Right renal pelvis (tissue), 4 donors: ENCODE measurements at places on chromosomes 6 and 20.

- no peak for DNase-seq
These were observed 6.0 kb downstream of the DDX43 start for GRCh38 chr6:73400656-73401055.

DNA sequence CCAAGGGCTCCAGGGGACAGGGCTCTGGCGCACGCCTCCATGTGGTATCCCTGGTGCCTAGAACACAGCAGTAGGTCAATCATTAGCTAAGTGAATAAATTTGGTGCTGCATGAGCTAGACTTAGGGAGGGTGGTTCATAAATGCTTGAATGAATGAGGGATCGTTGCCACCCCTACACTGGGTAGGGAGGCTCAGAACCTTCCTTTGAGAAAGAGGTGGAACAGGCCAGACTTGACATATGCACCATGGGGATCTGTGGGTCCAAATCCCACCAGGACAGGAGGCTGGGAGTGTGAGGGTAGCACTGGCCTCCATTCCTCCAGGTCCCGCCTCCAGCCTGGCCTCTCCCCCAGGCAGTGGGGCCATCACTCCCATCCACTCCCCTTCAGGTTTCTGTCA is 13.8 kb downstream of the TEAD3 start:
- DNase-seq = no peak

DNA sequence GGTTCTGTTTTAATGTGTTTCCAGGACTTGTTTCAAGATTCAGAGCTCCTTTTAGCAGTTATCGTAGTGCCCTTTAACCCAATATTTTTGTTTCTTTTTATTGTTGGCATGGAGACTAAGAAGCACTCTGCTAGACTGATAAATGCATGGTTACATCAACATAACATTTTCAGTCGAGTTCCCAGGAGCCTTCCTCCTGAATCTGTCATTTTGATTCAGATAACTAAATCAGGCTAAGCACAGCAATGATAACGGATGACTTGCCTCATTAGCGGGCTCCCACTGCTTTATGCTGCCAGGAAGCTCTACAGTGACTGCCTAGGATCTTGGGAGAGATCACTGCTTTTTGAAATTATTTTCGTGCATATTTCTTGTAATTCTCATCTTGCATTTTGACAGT is 772.8 kb upstream of the GJE1 start:
- no peak for DNase-seq

GRCh38 chr20:22352019-22352418 is 232.4 kb downstream of the FOXA2 start:
- no peak for DNase-seq

DNA sequence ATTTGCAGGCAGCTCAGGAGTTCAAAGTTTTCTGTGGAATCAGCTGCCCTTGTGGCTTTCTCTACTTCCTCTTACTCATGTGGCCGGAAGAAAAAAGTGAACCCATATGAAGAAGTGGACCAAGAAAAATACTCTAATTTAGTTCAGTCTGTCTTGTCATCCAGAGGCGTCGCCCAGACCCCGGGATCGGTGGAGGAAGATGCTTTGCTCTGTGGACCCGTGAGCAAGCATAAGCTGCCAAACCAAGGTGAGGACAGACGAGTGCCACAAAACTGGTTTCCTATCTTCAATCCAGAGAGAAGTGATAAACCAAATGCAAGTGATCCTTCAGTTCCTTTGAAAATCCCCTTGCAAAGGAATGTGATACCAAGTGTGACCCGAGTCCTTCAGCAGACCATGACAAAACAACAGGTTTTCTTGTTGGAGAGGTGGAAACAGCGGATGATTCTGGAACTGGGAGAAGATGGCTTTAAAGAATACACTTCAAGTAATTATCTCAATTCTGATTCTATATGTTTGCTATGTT is 1.1 kb downstream of the MGME1 start:
- no peak for DNase-seq

GRCh38 chr20:61980647-61981583 is 84.8 kb downstream of the TAF4 start:
- no peak for DNase-seq

GRCh38 chr20:40279390-40279789 is 409.6 kb downstream of the MAFB start:
- DNase-seq = no peak

GRCh38 chr20:25218492-25218891 is 23.0 kb downstream of the ENTPD6 start:
- DNase-seq = no peak

DNA sequence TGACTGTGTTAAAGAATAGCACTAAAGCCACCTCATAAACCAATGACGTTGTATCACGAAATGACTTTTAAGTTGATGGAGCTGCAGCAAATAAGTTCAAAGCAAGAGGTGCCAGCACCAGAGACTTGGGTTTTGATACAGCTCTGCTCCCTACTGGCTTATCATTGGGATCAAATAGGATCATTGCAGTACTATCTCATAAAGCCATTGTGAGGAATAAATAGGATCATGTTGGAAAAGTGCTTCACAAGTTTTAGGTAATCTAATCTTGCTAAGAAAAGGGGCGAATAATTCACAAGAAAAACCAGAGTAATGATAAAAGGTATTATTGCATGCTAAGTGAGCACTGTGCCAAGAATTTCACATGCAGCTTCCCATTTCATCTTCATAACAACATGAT is 10.4 kb upstream of the CEP85L start:
- no peak for DNase-seq

GRCh38 chr6:75693534-75693933 is 55.5 kb upstream of the MYO6 start:
- DNase-seq = no peak
